ENCODE measurements at places on chromosomes 2 and 18.
A peak's percentile ranks its signal among the peaks of the same experiment; 100 is the strongest.

- peak; percentile 37 for DNase-seq
Observed at GRCh38 chr2:106107509-106108131, 86.5 kb downstream of the UXS1 start.

DNA sequence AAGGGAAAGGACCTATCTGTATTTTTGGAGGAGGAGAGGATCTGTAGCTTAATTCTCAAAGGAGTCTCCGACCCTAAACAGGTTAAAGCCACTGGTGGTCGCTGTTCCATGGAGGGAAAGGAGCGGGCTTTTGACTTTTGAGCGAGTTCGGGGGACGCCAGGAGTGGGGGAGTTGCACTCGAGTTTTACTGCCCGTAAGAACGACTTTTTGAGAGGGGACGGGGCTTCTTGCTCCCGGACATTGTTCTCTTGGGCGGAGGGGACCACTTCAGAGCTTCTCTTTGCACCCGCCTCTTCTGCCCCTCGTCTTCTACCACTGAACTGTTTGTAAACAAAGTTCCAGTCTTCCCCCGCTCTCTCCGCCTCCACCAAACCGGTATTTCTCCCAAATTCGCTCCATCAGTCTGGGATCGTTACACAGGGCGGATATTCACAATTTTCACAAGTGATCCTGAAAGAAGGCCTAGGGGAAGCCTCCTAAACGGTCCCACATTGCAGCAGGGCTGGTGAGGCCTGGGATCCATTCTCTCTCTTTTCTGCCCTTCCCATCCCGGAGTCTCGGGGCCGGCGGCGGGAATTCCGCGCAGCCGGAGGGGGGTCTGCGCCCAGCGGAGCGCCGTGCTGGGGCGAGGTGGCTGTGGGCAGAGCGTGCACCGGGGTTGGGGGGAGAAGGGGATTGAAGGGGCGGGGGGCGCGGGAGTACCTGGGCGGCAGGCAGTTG, 6.6 kb downstream of the DLX2 start:
- DNase-seq = no peak

GRCh38 chr2:144630459-144631215, 110.7 kb upstream of the ZEB2 start:
- no peak for DNase-seq

- peak; percentile 40 for DNase-seq
Observed at GRCh38 chr2:95345563-95346230, 48.5 kb downstream of the KCNIP3 start.

- DNase-seq = no peak
Observed at GRCh38 chr18:5110266-5110665, 86.8 kb downstream of the AKAIN1 start.

DNA sequence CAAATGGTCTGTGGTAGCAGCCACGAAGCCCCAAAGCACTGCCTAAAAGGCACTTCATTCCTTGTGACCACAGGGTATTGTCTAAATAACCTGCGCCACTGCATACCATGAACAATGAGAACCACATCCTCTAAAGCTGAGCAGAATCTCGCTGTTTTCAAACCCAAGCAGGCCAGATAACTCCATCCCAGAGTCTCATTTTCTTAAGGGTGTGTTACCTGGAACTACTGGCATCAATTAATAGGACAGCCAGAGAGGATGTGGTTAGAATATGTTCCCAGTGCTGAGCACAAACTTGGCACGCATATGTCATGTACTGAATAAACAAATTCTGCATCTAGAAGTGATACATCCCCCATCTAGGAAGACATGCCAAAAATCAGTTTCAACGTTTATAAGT, 13.0 kb downstream of the VPS4B start:
- no peak for DNase-seq

- no peak for DNase-seq
Observed at GRCh38 chr18:55786651-55787272, 198.8 kb upstream of the TCF4 start.

DNA sequence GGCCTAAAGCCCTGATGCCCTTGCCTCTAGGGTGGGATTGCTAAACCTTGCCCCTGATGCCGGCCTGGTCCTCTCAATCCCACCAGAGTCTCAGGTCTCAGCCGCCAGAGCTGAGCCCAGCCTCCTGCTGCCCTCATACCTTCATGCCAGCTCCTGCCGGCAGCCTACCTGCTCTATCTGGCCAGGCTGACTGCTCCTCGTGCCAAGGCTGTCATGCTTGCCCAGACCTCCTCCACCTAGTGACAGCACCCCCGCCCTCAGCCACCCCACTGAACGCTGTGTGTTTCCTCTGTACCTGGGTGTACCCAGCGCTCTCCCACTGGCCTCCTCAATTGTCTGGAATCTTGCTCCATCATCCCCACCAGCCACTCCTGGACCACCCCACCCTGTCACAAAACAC, 120.1 kb downstream of the CACNB4 start:
- DNase-seq = no peak

DNA sequence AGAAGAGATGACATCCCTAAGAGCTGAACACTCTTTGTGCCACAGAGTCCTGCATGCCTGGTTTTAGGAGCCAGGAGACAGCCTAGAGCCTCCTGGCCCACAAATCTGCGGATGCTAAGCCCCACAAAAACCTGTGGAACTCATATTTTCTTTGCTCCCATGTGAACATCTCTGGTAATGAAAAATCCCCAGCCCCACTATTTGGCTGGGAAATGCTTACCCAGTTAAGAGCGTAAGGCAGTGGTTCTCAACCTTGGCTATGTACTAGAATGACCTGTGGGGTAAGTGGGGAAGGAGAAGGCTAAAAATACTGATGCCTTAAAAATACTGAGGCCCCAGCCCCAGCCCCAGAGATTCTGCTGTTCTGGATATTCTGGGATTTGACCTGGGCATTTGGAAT, 208.1 kb downstream of the EN1 start:
- DNase-seq = no peak

DNA sequence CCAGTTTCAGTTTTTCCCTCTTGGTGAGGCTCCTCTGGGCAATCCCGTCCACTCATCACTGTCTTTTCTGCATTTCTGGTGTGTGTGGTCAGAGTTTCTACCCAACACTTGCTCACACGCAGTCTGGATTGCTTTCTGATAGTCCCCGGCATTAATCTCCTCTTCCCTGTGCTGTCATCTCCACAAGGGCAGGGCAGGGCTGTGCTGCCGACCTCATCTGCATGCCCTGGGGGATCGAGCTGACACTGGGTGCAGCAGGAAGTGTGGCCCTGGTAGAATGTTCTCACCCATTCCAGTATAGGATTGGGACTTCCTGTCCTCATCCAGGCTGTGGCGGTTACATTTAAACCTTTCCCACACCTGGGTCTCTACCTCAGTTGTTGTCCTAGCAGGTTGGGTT, 80.0 kb upstream of the FAM136A start:
- no peak for DNase-seq

- DNase-seq = no peak
Observed at GRCh38 chr18:48920408-48921038, 30.2 kb downstream of the SMAD7 start.

DNA sequence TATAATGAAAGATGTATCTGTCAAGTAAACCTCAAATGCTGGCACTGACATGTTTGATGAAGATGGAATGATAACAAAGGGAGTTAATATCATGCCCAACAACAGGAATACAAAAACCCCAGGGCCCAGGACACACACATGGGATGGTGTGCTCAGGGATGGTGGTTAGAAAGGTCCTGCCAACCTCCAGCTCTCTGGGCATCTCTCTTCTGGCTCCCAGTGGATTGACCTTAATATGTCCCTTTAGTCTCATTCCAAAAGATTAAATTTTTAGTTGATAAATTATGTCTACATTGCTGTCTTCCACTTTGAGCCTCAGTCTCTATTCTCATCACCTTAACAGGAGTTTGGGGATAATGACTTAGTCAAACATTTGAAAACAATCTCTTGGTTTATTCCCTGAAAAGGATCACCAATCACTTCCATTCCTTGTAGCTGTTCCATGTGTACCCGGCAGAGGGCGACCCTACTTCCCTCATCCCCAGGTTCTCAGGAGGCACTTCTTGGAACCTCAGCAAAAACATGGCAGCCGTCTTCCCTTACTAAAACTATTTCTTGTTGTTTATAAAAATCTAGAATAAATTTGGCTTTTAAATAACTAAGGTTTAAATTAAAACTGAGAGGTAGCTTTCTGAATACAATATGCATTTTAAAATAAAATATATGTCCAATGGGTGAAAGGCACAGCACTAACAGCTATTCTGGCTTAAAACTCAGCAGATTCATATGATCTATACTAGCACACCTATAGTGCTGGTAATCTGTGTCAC, 29.6 kb downstream of the MCEE start:
- DNase-seq = peak; percentile 8

DNA sequence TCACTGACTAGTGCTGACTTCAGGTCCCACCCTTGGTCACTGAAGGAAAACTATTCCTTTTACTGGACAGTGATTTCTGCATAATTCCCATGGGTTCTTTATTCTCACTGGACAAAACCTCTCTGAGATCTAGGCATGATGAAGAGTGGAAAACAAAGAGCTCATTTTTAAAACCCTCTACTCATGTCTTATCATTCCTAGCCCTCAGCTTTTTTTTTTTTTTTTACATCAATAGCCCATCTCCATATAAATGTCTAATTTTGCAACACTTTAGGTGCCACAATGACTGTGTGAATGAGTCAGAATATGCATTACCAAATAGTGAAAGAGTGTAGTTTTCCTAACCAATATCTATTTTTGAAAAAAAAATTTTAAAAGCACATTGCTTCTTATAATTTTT, 74.8 kb downstream of the TCF4 start:
- no peak for DNase-seq

GRCh38 chr2:101152272-101153076, 1.3 kb upstream of the TBC1D8 start:
- no peak for DNase-seq

- no peak for DNase-seq
Observed at GRCh38 chr2:196279541-196279940, 108.2 kb upstream of the STK17B start.

GRCh38 chr2:157836531-157836930, 39.6 kb downstream of the ACVR1 start:
- no peak for DNase-seq

DNA sequence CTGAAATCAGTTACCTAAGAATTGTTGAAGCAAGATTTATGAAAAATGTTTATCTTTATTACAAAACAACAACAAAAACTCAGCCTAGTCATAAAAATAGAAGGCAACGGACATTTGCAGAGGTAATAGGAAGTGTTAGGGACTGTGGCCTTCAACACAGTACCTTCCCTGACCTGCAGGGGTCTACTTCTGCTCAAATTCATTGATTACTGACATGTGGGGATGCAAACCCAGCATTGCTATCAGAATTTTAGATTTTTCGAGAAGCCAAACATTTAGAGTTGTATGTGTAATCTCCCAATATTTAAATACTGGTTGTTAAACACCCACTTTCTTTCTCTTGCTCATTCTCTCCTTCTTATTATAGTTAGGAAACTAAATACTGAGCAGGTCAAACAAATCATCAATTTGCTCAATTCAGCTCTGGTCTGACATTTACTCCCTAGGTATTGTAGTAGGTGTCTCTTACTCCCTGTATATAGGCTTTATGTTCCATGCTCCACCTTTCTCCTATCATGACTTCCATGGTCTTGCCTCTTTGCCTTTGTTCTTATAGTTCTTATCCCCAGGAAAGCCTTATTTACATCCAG, 198.5 kb downstream of the UBE2E3 start:
- peak; percentile 23 for DNase-seq

- no peak for DNase-seq
Observed at GRCh38 chr2:75594596-75594995, 33.9 kb upstream of the EVA1A start.

- DNase-seq = no peak
Observed at GRCh38 chr2:187138265-187138664, 289.3 kb upstream of the ZSWIM2 start.

DNA sequence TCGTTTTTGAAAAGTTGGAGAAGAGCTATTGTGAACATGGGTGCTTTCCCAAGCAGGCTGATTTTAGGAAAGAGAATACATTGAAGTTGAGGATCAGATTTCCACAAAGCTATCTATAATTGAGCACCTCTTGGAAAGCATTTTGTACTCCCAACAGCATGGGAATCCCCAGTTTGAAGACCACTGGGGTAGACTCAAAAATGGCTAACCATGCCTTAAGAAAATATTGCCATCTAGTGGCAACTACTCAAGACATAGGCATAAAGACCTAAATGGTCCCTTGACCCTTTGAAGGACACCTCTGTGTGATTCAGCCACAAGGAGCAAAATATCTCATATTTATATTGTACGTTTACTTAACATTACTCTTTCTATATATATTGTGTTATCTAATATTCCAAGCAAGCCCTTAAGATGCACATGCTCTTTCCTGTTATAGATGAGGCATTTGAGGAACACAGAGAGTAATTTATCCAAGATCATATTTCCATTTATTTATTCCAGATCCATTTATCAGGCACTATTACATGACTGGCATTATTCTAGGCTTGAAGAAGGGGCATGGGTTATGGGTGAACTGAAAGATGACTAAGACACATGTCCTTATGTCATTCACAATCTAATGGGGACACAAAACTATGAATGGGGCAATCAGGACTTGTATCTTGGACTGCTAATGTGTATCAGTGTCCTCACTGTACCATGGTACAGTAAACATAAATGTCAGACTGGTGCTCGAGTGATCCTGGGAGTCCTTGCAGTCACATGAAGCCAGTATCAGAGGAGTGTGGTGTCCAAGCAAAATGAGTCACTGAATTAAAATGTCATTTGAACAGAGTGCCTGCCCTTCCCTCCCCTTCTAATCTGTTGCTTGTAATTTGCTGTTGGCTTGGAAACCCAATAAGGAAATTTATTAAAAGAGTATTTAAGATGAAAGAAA, 121.0 kb upstream of the XPO1 start:
- no peak for DNase-seq
